ENCODE measurements at places on chromosomes 1 and 21.

- no peak for DNase-seq
These were observed 94.0 kb upstream of the FMN2 start for GRCh38 chr1:239997515-239998311.

- DNase-seq, result no peak
These were observed 26.6 kb downstream of the SDE2 start for GRCh38 chr1:225972344-225973152.

GRCh38 chr1:14929547-14930246 is 223.8 kb upstream of the TMEM51 start:
- no peak for DNase-seq

DNA sequence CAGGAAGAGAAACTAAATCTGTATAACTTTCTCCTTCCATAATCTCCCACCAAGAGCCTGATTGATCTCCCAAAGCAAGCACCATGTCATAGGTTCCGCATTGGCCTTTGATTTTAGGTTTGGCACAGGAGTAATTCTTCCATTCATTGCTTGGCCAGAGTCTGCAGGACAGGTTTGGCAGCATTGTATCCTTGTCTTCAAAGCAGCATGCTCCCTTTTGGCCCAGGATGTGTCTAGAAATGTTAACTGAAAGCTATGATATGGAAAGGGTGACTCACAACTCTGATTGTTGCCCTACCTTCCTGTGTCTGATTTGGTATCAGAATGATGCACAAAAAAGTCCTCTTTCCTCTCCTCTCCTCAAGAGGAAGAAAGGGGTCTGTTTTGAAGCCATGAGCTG is 824.3 kb upstream of the PRMT6 start:
- DNase-seq, result no peak

DNA sequence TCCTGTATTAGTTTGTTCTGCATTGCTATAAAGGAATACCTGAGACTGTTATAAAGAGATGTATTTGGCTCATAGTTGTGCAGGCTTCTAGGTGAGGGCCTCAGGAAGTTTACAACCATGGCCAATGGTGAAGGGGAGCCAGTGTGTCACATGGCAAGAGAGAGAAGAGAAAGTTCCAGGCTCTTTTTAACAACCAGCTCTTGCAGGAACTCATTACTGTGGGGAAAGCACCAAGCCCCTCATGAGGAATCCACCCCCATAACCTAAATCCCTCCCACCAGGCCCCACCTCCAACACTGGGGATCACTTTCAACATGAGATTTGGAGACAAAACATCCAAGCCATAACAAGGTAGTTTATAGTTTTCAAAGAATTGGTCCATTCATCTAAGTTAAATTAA is 5.0 kb upstream of the MEAF6 start:
- DNase-seq, result no peak

DNA sequence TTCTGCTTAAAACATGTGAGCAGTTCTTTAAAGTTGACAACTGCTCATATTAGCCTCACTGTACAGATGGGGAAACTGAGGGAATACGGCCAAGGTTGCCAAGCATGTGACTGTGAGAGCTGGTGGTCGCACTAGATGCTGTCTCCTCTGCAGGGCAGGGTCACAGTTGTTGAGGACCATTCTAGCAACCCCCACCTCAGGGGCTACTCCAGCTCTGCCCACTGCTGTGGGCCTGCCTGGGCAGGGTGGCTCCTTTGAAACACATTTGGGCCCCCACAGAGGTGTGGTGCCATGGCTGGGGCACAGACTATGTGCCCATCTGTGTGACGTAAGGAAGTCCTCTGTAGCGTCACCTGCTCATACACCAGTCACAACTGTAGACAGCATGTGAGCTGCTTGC is 779 bp downstream of the THEM5 start:
- DNase-seq, result no peak

DNA sequence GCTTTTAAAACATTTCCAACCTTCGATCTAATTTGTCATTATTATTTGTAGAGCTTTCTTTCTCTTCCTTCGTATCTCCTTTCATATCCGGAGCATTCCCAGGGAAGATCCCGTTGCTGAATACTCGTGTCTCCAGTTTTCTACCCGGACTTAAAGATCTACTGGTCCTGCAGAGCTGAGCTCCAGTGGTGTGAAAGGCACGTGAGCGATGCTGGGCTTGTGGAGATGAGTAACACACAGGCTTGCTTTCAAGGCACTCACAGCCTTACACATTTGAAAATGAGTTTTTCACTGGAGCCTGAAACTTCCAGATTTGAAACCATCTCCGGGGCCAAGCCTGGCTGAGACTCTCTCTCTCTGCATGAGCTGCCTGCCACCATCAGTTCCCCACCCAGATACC is 428.3 kb downstream of the KIF26B start:
- DNase-seq, result no peak

DNA sequence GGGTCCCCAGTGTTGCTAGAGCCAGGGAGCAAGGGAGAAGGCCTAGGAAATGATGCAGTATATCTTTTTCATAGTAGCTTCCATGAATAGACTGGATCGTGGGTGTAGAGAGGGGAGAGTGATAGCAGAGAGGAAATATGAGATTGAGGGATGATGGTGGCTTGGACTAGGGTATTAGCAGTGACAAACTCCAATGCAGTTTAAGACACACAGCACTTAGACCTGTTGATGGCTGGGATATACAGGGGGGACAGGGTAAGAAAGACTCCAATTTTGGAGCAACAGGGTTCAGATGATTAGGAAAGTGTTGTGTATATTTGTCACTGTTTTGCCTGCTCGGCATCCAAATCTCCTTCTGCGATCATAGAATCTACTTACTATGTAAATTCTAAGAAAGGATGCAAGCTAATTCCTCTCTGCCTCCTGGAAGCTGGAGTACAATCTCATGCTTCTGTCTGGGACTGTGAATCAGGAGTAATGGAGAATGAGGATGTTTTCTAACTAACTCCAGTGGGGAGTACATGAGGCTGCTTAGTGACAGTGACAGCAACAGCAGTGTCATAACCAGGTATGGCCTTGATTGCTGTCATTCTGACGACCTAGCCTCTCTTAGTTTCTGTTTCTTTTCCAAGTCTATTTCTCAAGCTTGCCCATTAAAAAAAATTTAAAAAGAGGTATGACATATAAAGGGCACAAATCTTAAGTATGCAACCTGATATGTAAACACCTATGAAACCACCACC is 47.5 kb downstream of the SYDE2 start:
- DNase-seq, result no peak

DNA sequence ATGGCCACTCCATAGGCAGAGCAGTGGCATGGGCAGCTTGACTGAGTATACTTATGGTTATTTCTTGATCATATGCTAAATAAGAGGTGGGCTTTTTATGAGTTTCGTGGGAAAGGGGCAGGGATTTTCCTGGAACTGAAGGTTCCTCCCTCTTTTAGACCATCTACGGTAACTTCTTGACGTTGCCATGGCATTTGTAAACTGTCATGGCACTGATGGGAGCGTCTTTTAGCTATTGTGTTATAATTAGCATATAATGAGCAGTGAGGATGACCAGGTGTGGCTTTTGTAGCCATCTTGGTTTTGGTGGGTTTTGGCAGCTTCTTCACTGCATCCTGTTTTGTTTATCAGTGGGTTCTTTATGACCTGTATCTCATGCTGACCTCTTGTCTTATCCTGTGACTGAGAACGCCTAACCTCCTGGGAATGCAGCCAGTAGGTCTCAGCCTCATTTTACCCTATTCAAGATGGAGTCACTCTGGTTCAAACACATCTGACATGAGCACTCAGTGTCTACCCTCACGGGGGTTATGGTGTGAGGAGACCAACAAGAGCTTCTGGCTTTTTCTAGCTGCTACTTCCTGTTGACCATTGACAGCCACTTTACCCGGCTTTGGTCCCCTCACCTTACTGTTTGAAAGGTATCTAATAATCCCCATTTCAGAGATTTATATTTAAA is 71.7 kb downstream of the GALNT2 start:
- no peak for DNase-seq

DNA sequence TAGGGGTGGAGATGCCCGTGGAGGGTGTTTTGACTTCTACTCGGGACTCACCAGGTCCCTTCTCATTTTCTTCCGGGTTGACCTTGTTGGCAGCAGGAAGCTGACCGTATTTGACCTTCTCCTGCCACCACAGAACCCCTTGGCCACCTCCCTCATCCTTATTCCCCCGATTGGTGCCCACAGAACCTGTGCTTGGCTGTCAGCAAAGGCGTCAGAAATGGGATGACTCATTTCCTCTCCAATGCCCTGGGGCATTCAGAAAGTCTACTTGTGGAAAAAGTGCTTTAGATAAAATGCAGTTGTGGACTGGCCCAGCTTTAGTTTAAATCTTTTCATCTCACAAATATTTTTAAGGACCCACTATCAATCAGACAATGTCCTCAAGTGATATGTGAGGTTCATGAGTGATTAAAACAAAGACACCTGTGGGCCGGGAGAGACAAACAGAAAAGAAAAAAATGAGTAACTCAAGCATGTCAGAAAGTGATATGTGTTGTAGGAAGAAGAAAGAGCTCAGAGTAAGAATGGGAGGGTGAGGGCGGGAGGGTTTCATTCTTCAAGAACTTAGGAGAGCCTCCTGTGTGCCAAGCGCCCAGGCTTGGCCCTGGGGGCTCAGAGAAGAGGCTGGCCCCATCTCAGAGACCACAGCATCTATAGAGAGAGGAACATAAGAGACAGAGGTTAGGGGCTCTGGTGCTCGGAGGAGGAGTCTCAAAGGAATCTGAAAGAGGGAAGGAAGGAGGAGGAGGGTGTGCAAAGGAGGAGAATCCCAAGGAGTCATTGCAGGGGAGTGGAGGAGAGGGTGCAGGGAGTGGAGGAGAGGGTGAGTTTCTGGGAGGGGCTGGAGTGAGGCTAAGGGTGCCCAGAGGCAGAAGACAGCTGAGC is 221.6 kb upstream of the VAMP3 start:
- no peak for DNase-seq

DNA sequence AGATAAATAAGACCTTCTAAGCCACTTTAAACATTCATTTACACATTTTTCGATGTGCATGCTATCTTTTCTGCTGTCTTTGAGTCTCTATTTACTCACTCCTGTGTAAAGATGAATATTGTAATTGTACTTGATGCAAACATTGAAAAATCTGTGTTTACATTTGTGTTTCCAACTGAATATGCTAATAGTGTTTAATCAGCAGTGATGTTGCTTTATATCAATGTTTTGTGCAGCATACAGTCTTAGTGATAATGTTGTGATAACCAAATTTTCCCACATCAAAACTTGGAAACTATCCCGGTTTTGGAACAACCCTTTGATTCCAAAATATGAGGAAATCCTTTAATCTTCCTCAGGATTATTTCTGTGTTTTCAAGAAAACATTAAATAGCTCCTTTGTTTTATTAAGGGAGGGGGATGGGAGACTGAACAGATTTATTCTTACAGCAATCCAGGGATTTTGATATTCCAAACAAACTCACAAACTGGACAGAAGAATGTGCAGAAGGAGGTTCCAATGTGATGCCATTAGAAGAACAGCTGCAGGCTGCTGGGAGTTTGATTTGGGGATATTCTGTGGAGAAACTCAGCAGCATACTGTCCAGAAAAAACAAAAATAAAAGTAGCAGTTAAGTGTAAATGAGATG is 248.0 kb downstream of the S1PR1 start:
- DNase-seq, result no peak

DNA sequence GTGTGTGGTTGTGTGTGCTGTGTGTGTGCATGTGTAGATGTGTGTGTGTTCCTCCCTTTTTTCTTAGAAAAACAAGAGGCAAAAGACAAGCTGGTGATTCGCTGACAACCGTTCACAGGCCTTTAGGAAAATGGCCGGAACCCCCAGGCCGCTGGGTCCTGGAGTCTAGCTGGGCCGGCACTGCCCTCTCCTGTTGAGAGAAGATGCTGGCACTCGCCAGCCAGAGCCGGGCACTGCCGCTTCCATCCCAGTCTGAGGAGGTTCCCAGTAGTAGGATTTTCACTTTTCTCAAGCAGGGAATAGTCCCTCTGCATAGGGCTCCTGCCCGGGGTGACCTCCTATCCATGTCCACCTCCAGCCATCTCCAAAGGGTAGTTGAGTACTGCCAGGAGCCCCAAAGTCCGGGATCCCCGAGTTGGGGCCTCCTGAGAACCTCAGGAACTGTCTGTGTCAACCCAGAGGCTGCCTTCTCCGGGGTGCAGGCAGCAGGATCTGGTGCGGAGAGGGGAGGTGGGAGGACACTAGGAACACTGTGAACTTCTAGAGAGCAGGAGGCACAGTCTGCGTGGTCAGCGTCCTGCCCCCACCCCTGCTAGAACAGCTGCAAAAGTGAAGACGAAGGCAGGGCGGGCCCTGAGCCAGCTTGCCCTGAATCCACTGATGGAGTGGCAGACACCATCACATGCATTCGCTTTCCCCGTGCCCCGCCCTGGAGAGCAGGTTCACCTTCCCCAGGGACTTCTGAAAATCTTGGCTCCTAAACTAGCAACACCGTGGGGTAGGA is 44.1 kb upstream of the ARHGEF16 start:
- DNase-seq, result no peak

DNA sequence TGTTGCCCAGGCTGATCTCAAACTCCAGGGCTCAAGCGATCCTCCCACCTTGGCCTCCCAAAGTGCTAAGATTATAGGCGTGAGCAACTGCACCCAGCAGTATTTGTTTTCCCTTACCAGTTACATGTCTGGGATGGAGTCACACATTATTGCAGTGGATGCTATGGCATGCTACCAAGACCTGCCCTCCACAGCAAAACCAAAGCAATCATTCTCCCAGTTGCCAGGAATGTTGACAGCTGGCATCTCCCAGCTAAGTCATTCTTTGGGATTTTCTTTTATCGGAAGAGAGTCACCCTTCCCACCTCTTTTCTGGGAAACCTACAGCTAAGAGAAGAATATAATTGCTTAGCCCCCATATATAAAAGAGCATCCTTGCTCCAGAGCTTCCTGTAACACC is 49.4 kb upstream of the RGS7 start:
- no peak for DNase-seq

DNA sequence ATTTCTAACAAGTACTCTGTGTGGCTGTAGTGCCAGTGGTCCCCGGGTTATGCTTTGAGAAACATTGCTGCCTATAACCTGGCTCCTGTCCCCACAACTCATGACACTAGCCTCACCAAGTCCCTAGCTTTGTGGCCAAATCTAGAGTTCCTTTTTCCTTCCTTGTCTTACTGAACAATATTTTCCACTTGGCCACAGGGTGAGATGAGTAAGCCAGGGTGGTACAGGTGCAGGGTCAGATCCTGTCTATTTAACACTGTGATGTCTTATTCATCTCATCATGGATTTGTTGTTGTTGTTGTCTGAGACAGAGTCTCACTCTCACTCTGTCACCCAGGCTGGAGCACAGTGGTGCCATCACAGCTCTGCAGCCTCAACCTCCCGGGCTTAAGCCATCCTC is 18.6 kb downstream of the ARMH1 start:
- DNase-seq, result no peak

GRCh38 chr1:67824766-67825165 is 8.5 kb downstream of the GNG12 start:
- no peak for DNase-seq
